ENCODE measurements at places on chromosomes 6 and 20.

DNA sequence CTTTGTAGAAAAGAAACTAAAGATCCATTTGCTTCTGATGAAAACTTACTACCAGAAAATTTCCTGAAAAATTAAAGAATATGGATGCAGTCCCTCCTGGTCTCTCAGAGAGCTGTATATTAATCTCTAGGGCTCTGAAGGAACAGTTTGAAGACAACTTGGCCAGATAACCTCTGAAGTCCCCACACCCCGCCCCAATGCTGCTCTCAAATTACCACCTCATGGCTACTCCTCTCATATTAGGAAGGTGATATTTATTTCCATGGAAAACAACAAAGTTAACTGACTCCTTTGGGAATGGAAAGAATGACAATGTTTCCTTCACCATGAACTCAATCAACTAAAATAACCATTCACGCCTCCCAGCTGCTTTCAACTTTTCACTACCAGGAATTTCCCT lies 408.4 kb upstream of the FLRT3 start:
- DNase-seq = no peak

DNA sequence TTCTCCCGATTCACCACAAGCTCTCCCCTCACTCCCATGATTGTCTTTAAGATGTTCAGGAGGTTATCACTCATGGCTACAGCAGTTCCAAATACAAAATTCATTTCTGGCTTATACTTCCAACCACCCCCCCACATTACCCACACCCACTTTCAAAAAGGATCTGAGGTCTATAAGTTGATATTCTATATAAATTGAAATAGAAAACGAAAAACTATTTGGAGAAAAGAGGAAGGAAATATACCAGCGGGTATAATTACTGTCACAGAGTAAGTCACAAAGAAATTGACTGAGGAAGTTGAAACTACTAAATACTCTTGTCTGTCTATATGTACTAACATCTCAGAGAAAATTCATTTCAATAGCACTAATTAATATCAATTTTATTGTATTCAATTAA lies 112.7 kb upstream of the TNFAIP3 start:
- no peak for DNase-seq

GRCh38 chr6:142457638-142458406 lies 156.0 kb downstream of the ADGRG6 start:
- DNase-seq = no peak

DNA sequence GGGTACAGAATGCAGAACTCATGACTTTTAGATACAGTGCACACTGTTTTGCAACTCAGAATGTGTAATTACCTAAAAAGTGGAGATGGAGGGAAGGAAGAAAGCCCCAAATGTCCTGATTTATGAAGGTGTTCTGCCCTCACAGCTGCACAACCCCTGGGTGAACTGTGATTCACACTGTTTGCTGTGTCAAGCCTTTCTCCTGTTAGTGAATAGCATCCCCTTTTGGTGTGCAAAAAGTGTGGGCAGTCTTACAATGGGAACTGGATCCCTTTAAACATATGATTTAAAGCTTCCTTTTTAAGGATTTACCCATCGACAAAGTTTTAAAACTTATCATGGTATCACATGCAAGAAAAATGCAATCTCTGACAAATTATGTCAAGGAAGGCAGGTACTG lies 633.4 kb upstream of the EPHA7 start:
- DNase-seq = no peak

DNA sequence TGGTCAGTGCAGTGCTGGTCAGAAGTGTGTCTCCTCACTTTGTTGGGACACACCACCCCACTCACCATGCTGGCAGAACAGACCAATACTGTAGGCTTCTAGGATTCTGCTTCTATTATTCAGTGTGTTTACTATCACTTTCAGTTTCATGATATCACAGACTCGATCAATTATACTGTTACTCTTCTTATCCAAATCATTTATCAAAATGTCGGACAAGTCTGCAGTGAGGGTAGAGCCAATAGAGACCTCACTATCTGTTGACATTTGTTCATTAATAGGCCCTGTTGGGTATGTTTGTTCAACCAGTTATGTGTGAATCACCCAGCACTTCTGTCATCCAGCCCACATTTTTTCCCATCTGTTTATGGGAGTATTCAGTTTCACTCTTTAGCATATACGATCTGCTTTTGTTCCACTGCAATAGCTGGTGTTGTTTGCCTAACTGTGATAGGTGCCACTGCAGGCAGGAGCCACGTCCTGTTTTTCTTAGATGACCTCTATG lies 140.1 kb downstream of the NRN1 start:
- DNase-seq = no peak

- no peak for DNase-seq
These were observed 133.1 kb downstream of the ALDH8A1 start for GRCh38 chr6:134816780-134817179.

GRCh38 chr6:160315310-160315709 lies 32.9 kb upstream of the SLC22A3 start:
- DNase-seq = no peak

DNA sequence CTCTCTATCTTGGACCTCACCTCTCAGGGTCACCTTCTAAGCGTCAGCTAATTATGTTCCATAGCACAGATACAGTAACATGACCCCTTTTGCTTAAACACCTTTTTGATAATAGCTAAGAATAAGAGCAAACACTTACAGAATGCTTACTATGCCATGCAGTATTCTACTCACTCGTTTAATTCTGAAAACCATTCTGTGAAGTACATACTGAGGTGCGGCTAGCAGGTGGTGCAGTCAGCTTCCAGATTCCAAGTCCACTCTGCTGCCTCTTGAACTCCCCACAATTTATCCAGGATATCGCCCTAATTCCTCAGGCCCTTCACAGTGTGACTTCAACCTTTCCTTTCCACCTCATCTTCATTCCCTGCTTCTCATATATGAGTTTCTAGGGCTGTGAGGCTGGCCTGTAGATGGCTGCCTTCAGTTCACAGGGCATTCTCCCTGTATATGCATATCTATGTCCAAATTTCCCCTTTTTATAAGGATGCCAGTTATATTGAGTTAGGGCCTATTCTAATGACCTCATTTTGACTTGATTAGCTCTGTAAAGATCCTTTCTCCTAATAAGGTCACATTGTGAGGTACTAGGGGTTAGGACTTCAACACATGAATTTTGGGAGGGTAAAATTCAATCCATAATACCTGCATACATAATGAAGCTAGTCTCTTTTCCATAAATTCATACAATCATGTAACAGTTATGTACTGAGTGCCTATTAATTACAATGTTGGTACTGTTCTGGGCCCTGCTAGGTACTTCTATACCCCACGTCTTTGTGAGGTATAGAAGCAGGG lies 130.1 kb downstream of the PDSS2 start:
- DNase-seq = no peak
